ENCODE measurements at places on chromosomes 16 and 17.

DNA sequence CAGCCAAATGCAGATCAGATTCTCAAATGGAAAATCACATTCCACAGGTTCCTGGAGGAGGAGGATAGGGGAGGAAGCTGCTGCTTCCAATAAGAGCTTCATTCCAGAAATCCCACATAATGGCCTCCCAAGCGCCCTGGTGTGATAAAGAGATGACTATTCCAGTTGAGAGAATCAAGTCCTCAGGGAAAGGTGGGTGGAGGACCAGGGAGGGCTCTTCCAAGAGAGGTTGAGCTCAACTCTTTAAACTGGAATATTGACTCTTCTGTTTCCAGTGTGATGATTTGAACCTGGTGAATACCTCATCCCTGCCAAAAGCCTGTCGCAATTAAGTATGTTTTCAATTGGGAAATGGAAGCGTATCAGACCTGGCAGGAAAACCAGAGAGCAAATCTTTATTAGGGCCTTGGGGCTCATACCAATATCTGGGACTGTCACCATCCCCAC, 81.4 kb upstream of the DYNLRB2 start:
- no peak for DNase-seq

- no peak for DNase-seq
Observed at GRCh38 chr17:81184555-81184954, 18.5 kb upstream of the AATK start.

DNA sequence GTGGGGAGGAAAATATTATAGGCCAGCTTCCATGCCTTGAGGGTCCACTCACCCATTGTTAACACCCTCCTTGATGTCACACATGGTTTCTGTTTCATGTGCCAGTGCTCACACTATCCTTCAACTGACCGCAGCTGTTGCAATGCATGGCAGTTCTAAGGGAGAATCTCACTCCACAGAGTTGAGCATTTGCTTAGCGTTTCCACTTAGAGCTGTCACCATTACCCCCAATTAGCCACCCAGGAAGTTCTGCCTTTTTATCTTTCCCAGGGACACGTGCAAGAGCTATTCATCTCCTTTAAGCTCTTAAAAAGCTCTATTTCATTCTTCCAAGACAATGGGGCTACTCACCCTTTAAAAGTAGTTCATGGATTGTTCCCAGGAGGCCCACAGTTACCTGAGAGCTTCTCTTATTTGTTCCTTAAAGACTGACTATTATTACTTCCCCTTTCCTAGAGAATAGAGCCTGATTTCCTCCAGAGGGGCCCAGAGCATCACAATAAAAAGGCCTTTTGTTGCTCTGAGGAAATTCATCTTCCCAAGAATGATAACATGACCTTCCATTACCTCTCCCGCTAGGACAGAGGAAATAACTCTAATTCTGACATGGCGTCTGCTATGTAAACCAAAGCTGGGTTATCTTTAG, 126.8 kb downstream of the CACNG3 start:
- DNase-seq, result no peak

- DNase-seq, result no peak
Observed at GRCh38 chr16:56814537-56815432, 50.2 kb upstream of the SLC12A3 start.

DNA sequence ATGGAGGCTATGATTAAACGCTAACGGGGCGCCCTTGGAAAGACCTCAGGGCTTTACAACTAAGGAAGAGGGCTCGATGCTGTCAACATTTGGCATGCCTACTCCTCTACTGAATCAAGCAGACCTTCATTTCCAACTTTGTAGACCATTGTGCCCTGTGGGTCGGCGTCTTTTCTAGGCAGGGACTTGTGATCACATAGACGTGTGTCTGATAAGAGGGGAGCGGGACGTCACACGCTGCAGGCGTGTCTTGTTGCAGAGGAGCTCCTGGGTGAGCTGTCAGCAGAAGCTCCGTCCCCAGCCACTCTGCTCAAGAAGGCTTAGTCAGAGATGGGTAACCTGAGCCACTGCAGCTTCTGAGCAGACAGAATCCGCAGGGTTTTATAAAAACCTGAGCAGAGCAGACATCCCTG, 2.8 kb downstream of the MAPK8IP3 start:
- DNase-seq, result no peak

DNA sequence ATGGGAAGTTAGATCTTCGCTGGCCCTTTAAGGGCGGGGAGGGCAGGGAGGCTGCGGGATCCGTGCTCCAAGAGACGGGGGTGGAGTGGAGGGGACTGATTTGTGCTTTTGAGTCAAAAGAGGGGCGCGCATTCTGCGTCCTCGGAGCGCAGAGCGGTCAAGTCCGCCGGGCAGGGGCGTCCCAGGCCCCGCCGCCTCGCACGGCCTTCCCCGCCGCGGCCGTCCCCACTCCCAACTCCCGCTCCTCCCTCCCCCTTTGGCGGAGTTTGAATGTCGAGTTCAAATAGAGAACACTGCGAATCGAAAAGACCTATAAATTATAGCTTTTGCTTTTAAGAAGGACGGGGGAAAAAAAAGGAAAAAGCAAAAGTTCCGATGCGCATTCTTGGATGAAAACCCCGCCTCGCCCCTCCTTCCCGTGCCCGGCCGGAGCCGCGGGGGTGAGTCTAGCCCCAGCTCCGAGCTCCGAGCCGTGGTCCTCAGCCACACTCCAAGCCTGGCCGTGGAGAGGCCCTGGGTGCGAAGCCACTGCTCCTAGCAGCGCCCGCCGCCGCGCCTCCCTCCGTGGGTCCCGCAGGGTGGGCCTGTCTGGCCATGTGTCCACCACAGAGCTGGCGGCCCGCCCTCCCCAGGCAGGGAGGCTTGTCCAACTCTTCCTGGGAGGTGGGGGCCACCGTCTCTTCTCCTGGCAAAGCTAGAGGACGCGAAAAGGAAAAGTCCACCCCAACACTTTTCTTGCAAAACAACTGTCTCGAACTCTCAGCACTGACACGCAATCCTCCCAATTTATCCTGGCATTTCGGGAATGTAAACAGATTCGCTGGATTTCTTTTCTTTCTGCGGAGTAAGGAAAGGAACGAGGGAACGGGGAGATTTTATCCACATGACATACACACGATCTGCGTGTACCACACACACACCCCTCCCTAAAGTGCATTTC, 3.6 kb downstream of the CBX8 start:
- DNase-seq, result no peak

- no peak for DNase-seq
Observed at GRCh38 chr17:6464446-6465041, 20.3 kb downstream of the PIMREG start.

- DNase-seq, result no peak
Observed at GRCh38 chr16:54407596-54407995, 121.0 kb upstream of the IRX3 start.

GRCh38 chr17:68972119-68972704, 17.0 kb upstream of the ABCA8 start:
- no peak for DNase-seq

DNA sequence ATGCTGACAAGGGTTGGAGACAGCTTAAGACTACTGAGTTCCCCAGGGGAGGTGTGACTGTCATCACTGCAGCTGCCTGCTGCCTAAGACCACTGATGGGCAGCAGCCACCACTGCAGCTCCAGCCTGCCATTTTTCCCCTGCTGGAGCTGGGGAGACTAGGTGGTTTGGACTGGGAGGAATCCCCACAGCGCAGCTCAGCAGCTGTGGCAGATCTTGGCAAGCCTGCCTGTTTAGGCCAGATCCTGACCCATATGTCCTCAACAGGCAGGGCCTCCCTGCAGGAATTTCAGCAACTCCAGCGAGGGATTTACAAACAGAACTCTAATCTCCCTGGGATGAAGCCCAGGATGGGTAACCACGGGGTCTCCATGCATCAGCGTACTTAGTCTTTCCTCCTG, 356.4 kb upstream of the TOM1L1 start:
- DNase-seq, result no peak

DNA sequence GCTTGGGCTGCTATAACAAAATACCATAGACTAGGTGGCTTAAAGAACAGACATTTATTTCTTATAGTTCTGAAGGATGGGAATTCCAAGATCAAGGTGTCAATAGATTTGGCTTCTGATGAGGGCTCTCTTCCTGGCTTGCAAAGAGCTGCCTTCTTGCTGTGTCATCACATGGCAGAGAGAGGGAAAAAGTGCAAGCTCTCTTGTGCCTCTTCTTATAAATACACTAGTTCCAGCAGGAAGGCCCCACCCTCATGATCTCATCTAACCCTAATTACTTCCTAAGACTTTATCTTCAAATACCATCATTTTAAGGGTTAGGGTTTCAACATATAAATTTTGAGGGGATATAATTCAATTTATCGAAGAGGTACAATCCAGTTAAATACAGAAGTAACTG, 30.6 kb downstream of the ABCA9 start:
- no peak for DNase-seq

GRCh38 chr17:62008294-62008693, 56.8 kb downstream of the MED13 start:
- no peak for DNase-seq

GRCh38 chr17:65584604-65585521, 23.4 kb upstream of the AXIN2 start:
- DNase-seq, result no peak

GRCh38 chr16:53132406-53132805, 77.6 kb downstream of the CHD9 start:
- DNase-seq, result no peak

DNA sequence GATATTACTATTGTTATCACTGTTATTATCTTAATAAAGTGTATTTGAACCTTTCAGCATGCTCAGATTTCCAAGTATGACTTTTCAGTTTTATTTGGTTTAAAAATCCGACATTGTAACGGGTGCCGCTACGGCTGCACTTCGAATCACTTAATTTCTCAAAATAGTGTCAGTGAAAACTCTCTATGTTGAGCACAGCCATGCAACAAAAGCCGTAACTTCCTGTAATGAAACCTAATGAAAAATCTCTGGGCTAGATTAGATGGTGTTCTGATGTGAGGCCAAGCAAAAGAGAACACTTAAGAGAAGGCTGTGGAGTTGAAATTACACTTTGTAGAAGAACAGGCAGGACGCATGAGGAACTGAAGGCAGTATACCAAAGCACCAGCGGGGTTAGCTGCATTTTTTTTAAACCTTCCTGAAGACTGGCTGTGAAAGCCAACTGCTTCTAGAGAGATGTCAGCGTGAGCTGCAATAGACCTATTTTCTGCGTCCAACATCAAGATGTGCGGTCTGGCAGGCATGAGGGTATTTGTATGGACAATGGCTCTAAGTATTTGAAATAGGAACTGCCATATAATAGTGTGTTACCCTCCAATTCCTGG, 1545.0 kb upstream of the GOT2 start:
- DNase-seq, result no peak

- DNase-seq, result no peak
Observed at GRCh38 chr17:81930142-81931125, 2.9 kb upstream of the MAFG start.

GRCh38 chr16:1550069-1550468, 16.6 kb downstream of the TMEM204 start:
- DNase-seq, result no peak

DNA sequence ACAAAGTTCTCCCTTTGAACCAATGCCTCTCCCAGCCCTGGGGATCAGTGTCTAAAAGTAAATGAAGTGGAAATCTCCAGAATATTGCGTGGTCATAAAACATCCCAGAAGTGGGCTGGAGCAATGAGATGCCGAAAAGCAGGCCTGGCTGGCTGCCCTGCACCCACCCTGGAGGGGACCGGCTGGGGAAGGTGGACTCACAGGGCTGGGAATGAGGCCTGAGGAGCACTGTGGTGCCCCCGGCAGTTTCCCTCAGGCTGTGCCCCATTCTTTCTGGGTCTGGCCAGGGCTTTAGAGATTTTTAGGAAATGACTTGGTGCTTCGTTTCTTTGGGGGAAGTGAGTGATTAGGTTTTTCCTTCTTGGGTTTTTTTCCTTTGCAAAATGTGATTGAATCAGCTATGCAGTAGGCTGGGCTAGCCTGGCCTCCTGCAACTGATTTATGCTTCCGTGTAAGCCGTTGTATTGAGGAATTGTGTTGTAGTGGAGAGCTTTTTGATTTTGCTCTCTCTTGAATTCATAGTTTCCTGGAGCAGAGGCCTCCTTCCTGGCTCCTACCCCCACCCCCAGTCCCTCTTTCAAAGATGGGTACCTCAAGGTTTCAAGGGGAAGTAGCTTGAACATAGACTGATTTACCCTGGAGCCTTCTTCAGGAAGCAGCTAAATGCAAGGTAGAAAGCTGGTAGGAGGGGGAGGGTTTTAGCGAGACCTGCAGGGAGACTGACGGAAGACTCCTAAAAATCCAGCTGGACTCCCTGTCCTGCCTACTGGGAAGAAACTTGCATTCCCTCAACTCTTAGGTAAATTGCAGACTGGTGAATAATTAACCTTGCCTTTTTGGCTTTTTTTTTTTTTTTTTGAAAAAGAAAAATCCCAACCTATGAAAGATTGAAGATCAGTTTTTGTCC, 170.2 kb downstream of the RAB11FIP4 start:
- no peak for DNase-seq

GRCh38 chr17:45380046-45380765, 52.5 kb downstream of the ARHGAP27 start:
- DNase-seq, result no peak

GRCh38 chr16:89412811-89413210, 77.5 kb downstream of the ANKRD11 start:
- DNase-seq, result no peak

- DNase-seq, result no peak
Observed at GRCh38 chr16:88628512-88628974, 9.8 kb upstream of the IL17C start.

All from stimulated activated CD4-positive, alpha-beta T cell treated with anti-CD3 and anti-CD28 coated beads, Interleukin-12 subunit alpha, Interleukin-12 subunit beta, amount 100 ng/mL, for 4 hours (primary cell).